ENCODE measurements at places on chromosomes 16 and 17. TPM values are rescaled to one million over a fixed set of nuclear protein-coding genes. Genes with fewer than 3 reads are reported as not detected.

DNA sequence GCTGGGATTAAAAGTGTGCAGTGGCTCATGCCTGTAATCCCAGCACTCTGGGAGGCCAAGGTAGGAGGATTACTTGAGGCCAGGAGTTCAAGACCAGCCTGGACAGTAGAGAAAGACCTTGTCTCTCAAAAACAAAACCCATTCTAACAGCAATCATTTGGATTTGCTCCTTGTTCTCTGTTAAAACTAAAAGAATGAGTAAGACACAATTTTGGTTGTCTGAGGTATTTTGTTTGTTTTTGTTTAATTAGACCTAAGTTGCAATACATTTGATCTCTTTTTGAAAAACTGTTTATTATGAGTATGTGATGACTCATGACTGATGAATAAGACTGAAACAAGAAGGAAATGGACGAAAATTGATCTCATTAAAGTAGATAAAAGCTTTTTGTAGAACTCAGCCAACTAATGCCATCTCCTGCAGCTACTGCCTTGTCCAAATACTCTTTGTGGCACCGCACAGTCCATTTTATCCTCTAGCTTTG lies 29.0 kb downstream of the GLG1 start:
- DNase-seq, result no peak

DNA sequence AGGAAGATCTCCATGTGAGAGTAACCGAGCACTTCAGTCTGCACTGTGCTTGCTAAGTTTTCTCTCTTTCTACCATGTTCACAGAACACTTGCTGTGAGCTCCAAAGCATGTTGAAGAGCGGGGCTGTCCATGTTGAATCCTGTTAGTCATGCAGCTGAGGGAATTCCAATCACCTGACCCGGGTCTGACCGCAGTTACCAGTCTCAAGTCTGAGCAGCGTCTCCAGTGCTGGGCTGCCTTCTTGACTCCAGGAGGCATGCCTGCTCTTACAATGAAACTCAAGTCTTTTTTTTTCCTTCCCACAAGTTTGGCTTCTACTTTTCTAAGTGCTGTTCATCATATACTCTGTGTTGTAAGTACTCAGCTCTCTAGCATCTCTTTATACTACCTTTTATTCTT lies 44.3 kb downstream of the HOXB1 start:
- no peak for DNase-seq

DNA sequence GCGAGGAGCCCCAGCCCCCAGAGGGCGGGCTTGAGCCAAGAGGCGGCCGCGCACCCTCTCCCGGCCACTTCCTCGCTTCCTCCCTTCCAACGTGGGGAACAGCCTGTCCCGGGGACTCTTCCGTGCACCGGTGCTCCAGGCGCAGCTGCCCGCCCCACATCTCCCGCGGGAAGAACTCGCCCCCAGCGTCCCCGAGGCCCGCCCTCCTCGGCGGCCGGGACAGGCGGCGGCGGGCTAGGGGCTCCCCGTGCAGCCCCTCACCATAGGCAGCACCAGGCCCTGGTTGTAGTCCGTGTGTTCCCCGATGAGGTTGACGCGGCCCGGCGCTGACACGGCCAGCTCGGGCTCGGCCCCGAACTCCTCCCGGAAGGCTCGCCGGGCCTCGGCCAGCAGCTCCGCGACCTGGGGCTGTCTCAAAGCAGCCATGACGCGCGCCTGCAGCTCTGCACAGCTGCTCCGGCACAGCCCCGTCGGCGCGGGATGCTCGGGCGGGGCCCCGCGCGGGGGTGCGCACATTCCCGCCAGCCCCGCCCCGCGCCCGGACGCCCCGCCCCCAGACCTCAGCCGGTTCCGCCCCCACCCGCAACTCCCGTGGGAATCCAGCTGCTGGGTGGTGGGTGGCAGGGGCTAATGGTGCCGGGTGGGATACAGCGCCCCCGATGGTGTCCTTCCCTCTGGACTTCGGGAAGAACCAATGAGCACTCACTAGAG lies at the start of gene GALK1:
Gene GALK1, minus strand, starts transcription at position 482 of the 711 bp plus-strand sequence. Its CDS starts 56 bp downstream, at position 426.
- peak; percentile 91 for DNase-seq

DNA sequence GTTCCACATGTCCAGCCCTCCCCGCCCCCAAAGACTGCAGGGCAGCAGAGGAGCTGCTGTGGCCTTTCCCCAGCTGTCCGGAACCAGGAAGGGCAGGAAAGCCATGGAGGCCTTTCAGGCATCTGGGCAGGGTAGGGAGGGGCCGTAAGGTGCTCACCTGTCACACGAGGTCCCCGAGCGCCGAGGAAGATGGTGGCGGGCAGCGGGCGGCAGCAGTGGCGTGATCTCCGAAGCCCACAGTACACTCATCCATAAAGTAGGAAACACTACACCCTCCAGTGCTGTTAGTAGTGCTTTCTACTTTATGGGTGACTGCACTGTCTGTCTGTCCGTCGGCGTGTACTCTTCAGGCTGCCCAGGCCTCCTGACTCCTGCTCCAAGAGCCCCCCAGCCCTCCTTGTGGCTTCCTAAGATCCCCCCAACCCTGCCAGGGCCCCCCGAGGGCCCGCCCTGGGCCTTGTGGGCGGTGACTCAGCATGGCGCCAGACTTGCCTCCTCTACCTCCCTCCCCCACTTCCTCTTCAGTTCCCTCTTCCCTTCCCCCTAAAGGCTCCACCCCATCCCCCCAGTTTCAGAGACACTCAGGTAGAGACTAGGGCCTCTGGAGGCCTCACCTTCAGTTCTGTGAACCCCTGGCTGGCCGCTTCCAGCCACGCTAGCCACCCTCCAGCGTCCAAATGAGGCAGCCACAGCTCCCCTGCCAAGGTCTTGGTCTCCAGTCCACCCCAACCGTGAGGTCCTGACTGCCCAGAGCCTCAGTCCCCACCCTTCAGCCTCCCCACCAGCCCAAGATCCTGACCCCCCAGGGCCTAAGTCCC lies 2.6 kb upstream of the TSPOAP1 start:
- peak; percentile 79 for DNase-seq

GRCh38 chr16:2275476-2276367 lies 7.8 kb upstream of the RNPS1 start:
- DNase-seq, result no peak

DNA sequence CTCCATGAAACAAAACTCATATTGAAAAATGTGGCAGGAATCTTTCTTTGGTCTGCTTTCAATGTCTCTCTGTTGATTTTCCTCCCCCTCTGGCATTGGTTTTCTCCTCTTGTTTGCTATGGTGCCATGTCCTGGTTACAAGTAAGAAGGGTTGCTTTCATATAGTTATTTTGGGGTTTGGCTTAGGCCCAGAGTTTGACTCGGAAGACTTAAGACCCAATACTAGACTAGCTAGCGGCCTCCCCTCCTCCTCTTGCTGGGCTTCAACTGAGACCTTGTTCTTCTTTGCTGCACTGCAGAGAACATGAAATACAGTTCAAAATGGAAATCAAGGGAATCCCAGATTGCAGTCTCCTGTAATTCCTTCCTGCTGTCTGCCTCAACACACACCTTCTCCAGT lies 30.0 kb upstream of the CLEC18A start:
- no peak for DNase-seq

DNA sequence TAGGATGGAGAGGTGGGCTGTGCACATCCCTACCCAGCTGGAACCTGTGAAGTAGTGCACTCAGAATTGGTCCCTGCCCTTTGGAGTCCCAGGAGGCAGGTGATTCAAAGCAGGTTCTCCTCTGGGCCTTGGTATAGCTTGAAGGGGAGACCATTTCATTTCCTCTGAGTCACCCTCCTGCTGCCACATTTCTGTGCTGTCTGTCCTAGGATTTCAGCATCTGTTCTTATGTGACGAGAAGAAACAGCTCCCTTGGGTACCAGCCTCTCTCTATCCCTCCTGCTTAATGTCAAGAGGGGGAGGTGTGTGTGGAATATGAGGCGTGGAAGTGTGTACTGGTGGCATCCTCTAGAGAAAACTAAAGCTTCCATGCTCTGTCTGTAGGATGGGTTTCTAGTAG lies 5.0 kb upstream of the NFE2L1 start:
- no peak for DNase-seq

GRCh38 chr16:30974348-30974747 lies 10.7 kb upstream of the HSD3B7 start:
- DNase-seq, result no peak

DNA sequence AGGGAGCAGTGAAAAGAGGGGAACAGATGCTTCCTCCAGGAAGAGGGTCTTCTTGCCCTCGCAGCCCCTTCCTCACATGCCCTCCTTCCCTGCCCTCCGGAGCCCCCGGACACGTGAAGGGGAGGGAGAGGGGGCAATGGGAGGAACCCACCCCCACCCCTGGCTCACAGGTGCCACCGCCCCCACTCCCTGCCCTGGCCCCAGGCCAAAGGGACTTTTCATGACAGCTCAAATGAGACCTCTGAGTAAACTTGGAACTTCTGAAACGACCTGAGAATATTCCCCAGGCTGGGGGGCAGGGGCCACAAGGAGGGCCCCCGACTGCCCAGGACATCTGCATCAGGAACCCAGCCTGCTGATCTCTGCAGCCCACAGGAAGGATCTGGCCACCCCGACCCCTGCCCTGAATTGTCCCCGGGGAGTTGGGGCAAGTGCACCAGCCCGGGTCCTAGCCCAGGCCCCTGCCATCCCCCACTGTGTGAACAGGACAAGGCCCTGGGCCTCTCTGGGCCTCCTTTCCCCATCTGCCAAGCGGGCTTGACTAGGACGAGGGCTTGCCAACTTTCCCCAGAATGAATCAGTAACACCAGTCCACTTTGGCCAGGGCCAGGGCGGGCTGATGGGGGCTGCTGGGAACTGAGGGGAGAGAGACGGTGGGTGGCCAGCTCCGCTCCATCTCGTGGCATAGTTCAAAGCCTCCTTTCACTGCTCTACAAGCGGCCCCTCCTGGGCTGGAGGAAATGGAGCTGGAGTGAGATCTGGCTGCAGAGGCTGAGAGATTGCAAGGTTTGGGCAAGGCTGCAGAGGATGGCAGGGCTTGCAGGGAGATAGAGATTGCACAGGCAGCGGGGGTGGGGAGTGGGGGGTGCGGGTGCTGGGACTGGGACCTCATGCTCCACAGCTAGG lies 3.8 kb downstream of the IL21R start:
- no peak for DNase-seq

Gene HOXB6
- total RNA-seq, result 4.9 TPM
